Activated CD8-positive, alpha-beta T cell treated with anti-CD3 and anti-CD28 coated beads for 36 hours (primary cell): ENCODE measurements at places on chromosomes 6 and 20.

GRCh38 chr20:29878281-29878741 is 1379.2 kb upstream of the DEFB115 start:
- no peak for DNase-seq

- peak; percentile 28 for DNase-seq
These were observed 1.1 kb upstream of the SLC2A10 start for GRCh38 chr20:46708172-46708860.

DNA sequence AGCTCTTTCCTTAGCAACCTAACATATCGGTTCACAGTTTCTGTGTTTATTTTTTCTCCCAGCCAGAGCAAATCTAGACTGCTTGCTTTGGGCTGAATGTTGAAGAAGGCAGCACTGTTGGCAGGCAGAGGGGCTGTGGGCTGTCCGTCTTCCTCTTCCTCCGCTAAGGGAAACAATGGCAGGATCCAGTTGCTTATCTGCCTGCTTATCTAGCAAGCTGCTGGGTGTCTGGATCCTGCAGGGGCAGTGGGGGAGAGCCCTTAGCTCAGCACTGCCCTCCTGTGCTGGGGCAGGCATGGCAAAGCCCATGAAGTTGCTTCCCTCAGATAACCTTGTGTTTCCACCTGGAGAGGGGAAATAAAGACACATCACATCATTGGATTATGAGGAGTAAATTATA is 92.7 kb upstream of the CD93 start:
- no peak for DNase-seq

- DNase-seq, result no peak
These were observed 22.3 kb downstream of the TULP4 start for GRCh38 chr6:158334534-158334933.

GRCh38 chr20:39751557-39752137 is 789.5 kb downstream of the DHX35 start:
- DNase-seq, result no peak

GRCh38 chr6:121134922-121135321 is 199.4 kb downstream of the TBC1D32 start:
- no peak for DNase-seq

DNA sequence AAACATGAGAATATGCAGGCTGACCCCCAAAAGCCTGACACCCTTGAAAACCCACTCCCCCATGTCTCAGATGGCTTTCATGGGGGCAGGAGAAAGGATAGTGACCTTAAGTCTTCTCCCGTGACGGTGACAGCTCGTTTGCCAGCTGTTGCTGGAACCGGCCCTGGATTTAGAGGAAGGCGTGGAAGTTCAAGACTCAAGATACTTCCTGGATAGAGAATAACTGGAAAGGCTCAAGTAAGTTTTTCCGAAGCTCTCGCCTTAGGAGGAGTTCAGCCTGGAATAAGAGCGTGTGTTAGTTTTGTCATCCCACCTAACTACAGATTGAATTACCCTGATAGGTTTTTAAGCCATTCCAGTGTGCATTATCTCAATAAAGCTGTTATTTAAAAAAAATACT is 11.6 kb upstream of the MTG2 start:
- DNase-seq, result no peak

- DNase-seq, result no peak
These were observed 13.0 kb downstream of the RPRD1B start for GRCh38 chr20:38046572-38046971.

DNA sequence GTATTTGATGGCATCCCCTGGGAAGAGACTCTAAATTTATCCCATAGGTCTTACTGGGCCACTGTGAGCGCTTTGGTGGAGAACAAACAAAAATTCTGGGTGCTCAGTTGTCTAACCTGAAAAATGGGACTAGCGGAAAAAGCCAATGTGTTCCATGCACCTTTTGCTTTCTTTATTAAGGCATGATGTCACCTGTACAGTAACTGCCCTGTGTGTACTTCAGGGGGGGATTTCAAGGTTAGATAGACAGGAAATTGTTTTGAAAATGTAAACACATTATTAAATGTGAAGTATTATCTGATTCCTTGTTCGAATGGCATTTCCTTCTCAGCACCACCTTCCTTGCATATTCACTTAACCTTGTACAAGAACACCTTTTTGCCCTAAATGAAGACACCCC is 1.2 kb upstream of the EDN1 start:
- no peak for DNase-seq

DNA sequence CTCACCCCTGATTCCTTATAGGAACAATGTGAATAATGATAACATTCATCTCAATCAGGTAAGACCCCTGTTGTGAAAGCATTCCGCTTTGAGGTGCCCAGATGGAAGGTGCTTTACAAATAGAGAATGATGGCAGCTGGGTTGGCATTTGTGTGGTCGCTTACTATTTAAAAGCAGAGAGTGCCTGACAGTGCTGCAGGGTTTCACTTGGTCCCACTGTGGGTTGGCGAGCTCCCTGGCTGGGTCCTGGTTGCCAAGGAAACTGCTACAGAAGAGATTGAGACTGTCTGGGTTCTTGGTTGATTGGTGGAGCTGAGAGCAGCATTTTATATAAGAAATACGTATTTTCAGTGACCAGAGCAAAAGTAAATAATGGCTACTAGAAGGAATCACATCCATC is 207.2 kb upstream of the KCNQ5 start:
- no peak for DNase-seq

DNA sequence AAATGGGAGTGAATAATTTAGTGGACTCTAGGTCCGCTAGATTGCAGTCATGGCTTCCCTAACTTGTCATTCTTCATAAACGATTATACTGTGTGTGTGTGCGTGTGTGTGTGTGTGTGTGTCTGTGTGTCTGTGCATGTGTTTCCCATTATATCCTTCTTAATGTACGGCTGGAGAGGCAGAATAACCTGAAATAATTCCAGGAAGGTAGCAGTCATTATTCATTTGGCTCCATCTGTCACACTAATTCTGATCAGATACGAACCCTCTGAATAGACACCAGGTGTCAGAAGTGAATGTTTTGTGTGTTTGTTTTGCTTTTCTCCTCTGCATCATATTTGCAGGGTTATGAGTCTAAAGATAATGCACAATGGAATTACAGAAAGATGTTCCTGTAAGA is 372.9 kb downstream of the DOK5 start:
- no peak for DNase-seq

DNA sequence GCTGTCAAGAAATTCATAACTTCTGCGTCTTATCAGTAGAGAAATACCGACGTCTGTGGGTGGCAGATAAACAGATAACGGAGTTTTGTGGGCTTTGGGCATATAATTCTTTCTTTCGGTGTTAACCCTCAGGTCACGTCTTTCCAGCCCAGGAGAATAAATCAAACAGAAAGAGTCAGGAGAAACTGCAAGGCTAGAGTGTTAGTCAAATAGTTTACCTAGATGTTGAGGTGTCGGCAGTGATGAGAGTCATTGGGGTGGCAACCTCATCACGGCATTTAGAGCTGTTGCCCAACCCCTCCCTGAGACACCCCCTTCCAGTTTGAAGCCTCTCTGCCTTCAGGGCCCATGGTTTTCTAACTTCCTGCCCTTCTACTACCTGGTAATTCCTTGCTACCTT is 49.5 kb downstream of the ADTRP start:
- peak; percentile 77 for DNase-seq

GRCh38 chr6:22071270-22072041 is 225.4 kb downstream of the PRL start:
- no peak for DNase-seq

DNA sequence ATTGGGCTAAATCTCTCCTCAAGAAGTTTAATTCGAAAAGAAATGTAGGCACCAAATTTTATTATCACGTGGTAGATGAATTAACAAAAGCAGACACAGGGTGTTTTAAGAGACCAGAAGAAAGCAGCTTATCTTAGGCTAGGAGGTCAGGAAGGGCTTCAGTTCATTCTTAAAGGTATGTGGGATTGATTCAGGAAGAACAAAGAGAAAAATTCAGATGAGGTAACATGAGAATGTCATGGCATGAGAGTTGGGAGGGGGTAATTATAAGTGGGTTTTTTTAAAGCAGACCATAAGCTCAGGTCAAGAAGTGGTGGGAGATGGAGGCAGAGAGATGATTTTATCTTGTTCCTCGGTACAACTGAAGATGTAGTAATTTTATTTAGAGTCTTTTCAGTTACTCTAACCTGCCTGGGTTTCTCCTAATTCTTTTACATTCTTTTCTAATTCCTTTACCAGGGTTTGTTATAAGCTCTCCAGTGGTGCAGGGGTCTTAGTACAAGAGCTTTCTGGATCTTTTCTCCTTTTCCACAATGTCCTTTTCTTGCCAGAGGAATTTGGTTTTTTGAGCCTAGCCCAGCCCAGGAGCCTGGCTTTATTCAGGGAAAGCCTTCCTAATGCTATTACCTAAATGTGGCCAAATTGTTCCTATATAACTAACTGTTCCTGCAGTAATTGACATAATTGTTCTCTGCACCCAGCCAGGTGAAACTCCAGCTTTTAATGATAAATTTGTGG is 474.1 kb upstream of the BTBD3 start:
- no peak for DNase-seq

- DNase-seq, result no peak
These were observed 4.7 kb upstream of the SCUBE3 start for GRCh38 chr6:35209081-35209480.

DNA sequence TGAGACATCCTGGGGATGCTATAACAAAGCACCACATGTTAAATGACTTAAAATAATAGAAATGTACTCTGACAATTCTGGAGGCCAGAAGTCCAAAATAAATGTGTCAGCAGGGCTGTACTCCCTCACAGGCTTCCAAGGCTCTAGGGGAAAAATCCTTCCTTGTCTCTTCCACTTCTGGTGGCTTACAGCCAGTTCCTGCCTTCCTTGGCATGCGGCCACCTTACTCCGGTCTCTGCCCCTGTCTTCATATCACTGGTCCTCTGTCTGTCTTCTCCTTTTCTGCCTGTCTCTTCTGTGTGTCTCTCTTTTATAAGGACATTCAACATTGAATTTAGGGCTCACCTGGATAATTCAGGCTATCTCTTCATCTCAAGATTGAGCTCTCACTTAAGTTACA is 155.3 kb upstream of the SYNCRIP start:
- no peak for DNase-seq

DNA sequence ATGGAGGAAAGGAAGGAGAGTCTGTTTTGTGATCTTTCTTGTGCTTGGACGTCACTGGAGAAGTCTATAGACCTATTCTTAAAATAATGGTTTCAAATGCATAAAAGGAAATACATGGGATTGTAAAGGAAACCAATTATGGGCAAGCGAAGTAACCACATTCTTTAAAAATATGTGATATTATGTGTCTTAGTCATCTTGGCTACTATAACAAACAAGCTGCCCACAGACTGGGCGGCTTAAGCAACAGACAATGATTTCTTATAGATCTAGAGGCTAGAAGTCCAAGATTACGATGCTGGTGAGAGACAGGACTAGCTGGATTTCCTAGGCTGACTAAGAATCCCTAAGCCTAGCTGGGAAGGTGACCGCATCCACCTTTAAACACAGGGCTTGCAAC is 49.4 kb upstream of the CD83 start:
- DNase-seq, result peak; percentile 24

GRCh38 chr6:6730831-6731230 is 142.3 kb downstream of the LY86 start:
- DNase-seq, result peak; percentile 34

GRCh38 chr20:14951707-14952418 is 614.5 kb upstream of the FLRT3 start:
- no peak for DNase-seq

GRCh38 chr6:157494132-157494710 is 113.2 kb downstream of the ZDHHC14 start:
- DNase-seq, result no peak

DNA sequence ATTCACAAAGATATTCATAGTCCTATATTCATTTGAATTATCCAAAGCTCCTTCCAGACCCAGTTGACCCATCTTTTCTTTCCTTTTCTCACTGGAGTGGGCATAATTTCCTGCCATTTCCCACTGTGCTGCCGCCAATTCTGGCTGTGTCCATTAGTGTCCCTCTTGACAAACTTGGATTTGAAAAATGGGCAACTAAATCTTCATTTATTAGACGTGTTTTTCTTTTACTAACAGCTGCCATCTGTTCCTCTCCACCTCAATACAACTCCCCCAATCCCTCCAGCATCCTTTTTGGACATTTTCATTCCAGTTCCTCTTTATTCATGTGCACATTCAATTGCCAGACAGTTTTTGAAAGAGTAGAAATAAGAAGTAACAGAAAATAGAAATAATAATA is 90.5 kb downstream of the PCSK2 start:
- no peak for DNase-seq

DNA sequence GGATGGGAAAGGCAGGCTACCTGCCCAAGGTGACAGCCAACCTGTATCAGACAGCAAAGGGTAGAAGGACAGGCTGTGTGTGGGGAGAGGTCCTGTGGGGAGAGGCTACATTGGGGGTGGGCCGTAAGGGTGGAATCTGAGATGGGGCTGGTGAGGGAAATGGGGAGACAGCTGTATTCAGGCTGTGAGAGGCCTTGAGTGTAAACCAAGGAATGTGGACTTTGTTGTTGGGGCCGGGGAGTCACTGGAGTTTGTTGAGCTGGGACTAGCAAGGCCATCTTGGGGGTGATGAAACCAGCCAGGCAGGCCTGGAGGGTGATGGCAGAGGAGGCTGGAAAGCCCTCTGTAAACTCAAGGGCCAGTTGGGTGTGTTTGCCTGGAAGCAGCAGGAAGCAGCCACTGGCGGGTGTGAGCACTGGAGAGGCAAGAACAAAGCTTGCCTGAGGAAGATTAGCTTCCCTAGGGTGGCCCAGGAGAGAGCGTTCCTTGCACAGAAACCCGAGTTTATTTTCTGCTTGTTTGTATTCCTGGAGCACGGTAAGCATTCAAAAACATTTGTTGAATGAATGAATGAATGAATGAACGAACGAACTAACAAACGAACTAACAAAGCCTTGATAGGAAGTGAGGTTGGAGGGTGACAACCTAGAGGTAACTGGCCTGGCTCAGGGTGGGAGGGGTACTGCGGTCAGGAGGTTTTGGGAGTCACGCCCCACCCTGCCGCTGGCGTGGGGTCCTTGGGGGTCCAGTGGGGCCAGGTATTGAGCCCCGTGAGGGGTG is 18.9 kb downstream of the TTBK1 start:
- no peak for DNase-seq

GRCh38 chr6:36897609-36898008 is 11.9 kb downstream of the C6orf89 start:
- peak; percentile 37 for DNase-seq

DNA sequence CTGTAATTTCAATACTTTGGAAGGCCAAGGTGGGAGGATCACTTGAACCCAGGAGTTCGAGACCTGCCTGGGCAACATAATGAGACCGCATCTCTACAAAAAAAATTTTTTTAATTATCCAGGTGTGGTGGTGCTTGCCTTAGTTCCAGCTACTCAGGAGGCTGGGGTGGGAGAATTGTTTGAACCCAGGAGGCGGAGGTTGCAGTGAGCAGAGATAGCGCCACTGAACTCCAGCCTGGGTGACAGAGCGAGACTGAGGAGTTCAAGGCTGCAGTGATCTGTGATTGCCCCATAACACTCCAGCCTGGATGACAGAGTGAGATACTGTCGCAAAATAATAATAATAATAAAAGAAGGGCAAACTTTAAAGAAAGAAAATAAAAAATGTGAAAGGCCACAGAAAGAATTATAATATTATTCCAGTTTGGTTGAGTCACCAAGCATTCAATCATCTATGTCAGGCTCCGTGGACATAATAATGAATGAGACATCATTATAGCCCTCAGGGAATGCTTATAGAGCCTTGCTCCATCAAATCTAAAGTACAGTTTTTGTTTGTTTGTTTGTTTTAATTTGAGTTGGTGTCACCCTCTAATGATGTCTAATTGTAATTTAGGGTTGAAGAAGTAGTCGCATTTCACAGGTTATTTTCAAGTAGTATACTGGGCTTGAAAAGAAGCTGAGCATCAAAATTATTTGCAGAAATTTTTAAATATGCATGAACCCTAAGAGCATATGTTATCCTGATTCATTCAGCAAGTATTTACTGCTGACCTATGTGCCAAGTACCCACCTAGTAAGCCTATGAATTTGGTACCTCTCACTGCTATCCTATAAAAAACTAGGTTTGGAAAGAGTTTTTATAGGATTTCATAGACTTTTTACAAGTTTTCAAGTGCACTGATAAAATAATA is 15.1 kb downstream of the GLYATL3 start:
- DNase-seq, result no peak
